ENCODE measurements at places on chromosomes 5 and 9.
A peak's percentile ranks its signal among the peaks of the same experiment; 100 is the strongest.

DNA sequence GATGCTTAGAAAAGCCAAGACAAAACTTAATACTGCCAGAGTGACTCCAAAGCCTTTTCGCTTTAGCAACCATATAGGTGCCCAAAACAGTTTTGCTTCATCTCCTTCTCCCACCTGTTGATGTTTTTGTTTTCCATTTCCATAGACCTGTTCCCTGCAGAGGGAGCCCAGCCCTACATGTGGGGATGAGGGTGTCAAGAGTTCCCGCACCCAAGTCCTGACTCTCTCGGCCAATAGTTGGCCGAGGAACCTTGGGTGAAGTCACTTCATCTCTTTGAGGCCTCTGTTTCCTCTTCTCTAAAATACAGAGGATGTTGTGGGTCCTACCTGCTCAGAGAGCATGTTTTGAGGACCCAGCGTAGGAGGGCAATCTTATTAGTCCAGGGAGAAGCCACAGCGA, 38.5 kb upstream of the LCP2 start:
- no peak for DNase-seq

DNA sequence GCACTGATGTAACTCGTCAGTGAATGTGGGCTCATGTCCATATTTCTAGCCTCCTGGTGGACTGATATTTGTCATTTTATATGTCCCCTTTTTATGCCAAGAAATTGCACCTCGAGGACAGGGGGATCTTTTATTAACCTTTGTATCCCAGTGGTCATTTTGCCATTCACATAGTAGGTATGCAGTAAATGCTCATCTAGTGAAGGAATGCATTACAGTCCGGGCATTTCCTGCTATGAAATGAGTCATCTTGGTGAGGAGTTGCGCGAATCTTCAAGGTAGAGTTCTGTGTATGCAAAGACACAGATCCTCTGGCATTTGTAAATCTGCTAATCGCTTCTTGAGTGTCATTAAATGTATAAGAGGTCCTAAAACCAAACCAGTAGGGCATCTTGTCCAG, 755.5 kb upstream of the ADAMTS16 start:
- no peak for DNase-seq

DNA sequence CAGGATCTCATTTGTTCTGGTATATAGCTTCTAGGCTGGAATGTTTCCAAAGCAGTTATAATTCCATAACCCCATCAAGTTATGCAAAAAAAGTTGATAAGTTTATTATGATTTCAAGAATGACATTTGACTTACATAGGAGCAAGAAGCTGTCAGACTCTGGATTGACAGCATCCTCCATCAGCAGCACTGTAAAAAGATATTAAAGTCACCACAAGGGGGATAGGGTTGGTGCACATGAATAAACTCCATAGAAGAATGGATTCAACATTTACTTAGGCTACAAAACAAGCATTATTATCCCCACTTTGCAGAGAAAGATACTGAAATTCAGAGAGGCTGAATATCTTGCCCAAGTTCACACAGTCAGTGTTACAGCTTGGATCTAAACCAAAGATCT, 208.9 kb upstream of the SLC30A5 start:
- no peak for DNase-seq

DNA sequence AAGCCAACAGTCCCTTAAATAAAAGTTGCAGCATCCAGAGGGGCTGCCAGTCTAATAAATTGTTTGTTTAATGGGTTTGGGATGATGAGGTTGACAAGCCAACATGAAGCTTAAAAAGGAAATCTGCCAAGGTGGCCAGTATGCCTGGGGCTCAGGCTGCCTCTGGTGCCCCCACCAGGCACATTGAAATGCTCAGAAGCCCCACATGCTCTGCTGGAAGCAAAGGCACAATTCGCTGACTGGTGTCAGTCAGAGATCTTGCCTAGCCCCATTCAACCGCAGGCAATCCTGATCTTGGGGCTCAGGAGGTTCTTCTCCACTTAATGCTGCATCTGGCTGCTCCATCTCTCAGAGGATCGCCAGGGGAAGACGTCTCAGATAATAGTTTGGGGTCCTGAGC, 44.2 kb upstream of the TCERG1 start:
- DNase-seq: no peak

DNA sequence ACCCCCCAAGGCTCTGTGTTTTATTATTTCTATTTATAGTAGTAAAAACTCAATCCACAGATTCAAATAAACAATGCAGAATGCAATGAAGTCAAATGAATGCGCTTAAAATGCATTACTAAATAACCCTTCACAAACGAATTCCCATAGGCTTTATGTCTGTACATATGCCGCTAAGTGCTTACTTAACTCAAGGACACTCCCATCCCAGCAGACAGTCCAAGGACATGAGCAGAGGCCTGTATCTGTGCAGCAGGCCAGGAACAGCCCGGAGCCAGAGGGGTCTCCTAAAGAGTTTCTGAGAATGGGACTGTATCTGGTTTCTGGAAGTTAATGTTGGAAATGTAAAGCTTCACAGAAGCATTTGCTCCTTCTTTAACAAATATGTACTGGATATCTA, 59.8 kb downstream of the MARCHF11 start:
- no peak for DNase-seq

- DNase-seq: no peak
Measured at GRCh38 chr9:557601-558201, 283.8 kb upstream of the DMRT1 start.

- no peak for DNase-seq
Measured at GRCh38 chr9:124834591-124834990, 18.7 kb upstream of the WDR38 start.

DNA sequence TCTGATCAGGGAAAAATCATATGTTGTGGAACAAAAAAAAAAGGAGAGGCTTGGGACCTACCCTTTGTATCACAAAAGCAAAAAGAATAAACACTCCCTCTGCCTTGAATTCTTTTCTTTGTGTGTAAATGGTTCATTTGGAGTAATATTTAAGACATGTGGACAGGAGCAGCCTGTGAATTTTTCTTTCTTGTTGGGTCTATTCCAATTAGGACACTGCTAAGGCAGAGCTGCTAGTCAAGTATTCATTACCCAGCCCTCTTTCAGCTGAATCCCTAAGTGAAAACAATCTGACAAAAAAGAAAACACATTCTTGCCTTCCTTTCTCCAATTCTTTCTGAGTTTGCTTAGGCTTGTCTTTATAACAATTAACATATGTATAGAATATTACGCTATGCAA, 330.0 kb downstream of the EBF1 start:
- DNase-seq: no peak

DNA sequence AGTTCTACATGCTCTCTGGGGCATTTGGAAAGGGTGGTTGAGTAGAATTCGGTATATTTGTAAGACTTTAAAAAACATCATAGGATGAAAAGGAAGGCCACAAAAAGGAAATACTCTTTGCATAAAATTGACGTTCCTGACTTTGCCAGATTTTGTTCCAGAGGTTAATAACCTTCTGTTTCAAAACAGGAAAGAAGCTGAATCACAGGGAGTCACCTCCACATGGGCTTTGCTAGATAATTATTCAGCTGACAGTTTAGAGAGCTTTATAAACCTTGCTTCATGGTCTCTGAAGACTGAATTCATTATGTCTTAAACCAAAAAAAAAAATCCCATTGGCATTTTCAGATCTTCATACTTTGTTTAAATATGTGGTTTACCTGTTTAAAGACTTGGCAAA, 203.7 kb downstream of the SEMA6A start:
- DNase-seq: no peak

GRCh38 chr5:150904479-150905311, at the start of gene ZNF300:
ZNF300 (minus strand) TSS chr5:150904980; CDS start chr5:150903155, 1,825 bp downstream.
- DNase-seq: peak; percentile 26

DNA sequence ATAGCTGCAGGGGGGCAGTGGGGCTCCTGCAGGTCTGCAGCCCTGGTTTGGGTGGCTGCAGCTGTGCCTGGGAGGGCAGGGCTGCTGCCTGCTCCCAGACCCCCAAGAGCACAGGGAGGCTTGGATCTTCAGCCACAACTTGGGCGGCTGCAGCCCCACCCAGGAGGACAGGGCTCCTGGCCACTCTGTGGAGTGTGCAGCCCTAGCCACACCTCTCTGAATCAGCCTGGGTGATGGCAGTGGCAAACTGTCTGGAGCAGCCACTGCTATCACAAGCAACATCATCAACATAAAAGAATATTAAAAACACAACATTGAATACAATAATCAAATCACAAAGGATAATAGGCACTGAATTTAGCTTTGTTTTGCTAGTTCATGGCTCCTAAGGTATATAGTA, 164.9 kb upstream of the SLC27A6 start:
- DNase-seq: no peak

GRCh38 chr9:36985769-36986467, 48.1 kb downstream of the PAX5 start:
- no peak for DNase-seq

DNA sequence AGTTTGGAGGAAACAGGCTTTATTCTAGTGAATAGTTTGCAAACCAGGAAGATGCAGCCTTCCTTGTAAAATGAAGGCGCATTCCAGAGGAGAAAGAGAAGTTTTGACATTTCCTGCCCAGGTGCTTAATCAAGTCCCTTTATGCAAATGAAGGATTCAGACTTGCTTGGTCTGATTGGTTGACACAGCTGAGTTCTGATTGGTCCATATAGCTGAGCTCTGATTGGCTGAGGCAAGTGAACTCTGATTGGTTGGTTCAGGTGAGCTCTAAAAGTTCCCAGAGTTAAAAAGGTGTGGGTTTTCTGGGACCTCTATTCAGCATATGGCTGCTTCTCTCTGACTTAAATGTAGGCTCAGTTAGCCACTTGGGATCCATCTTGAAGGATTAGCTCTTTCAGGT, 151.0 kb downstream of the CACNA1B start:
- no peak for DNase-seq

DNA sequence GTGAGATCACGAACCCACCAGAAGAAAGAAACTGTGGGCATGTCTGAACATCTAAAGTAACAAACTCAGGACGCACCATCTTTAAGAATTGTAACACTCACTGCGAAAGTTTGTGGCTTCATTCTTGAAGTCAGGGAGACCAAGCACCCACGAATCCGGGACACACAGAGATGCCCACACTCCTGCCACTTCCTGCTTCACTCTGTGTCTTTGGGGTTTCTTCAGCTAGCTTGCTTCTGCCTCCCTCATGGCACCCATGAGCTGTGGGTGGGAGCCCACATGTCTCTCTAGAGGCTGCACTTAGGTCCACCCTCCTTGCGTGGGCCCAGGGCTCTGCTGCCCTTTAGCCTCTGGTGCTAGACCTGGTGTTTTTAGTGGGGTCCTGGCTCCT, 61.2 kb upstream of the CNOT6 start:
- no peak for DNase-seq

- no peak for DNase-seq
Measured at GRCh38 chr9:4615251-4615650, 46.8 kb upstream of the PLPP6 start.

GRCh38 chr9:124125651-124125977, 114.0 kb downstream of the LHX2 start:
- DNase-seq: no peak

DNA sequence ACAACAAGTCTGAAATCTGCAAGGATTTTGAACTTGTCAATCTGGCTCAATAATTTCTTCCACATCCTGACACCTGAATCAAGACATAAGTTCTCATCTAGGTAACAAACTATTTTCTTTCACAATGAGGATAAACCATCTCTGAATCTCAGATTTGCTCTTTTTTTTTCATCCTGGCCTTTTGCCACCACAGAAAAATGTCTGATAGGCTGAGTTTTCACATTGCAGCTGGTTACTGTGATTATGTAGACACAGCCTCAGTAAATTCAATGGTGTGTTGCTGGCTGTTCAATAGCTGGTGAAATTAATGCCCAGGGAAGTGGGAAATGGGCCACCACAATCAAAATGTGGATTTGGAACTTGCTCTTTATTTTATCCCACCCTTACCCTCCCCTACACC, 2.8 kb upstream of the ADRA1B start:
- no peak for DNase-seq

GRCh38 chr5:96327722-96328121, 105.3 kb downstream of the PCSK1 start:
- DNase-seq: no peak

- DNase-seq: no peak
Measured at GRCh38 chr9:108786901-108787689, 68.7 kb downstream of the ACTL7B start.

- DNase-seq: no peak
Measured at GRCh38 chr9:120853198-120853597, 10.5 kb upstream of the PSMD5 start.

DNA sequence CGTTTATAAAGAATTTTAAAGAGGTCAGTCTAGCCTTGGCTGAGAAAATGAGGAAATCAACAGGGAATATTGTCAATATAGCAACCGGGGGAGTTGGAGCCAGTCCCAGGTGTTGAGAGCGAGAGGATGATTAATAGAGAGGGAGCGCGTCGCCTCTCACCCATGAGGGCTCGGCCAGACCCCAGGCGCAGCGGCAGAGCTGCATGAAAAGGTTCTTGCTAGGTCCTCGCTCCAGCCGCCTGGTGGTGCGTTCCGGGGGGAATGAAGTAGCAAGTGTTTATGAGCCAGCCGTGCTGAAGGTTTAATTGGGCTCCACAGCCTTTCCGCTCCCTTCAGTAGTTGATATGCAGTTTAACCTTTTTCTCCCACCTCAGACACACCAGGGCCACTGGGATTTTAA, 167.3 kb upstream of the IRX1 start:
- DNase-seq: no peak

DNA sequence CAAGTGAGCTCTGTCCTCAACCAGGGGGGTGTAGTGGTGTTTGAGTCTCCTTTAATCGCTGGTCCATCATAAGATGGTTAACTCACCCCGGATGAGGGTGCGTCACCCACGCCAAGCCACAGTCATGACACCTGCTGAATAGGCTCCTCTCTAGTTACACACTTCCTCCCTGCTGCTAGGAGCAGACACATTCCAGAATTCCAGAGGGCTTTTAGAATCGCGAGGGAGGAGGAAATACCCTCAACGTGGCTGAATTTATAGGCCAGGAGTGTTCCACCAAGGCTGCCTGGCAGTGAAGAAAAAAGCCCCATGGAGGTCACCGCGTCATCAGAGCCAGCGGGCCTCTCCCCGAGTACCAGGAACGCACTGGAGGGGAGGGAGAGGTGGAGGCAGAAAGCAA, 5.1 kb downstream of the GLRX start:
- DNase-seq: peak; percentile 26

- no peak for DNase-seq
Measured at GRCh38 chr5:111387361-111387760, 125.0 kb downstream of the STARD4 start.
